ENCODE measurements at places on chromosomes 2 and 18.
A peak's percentile ranks its signal among the peaks of the same experiment; 100 is the strongest.

DNA sequence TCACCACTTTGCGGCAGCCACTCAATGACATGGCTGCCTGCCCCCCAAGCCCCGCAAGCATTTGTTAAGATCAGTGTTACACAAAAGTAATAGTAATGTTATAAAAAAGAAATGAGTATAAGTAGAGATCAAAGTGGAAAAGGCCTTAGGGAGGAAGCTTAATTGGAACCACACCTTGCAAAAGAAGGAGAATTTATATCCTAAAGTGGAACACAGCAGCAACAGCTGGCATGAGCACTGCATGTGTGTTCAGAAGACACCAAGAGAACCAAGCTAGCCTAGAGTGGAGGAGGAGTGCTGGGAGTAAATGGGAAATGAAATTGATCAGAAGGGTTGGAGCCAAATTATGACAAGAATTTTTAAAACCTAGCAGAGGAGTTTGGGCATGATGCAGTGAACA lies 73.1 kb upstream of the STK17B start:
- no peak for DNase-seq

GRCh38 chr2:27809761-27810241 lies 38.3 kb downstream of the MRPL33 start:
- DNase-seq = no peak

- DNase-seq = no peak
Observed at GRCh38 chr2:163348857-163349380, 386.9 kb downstream of the FIGN start.

DNA sequence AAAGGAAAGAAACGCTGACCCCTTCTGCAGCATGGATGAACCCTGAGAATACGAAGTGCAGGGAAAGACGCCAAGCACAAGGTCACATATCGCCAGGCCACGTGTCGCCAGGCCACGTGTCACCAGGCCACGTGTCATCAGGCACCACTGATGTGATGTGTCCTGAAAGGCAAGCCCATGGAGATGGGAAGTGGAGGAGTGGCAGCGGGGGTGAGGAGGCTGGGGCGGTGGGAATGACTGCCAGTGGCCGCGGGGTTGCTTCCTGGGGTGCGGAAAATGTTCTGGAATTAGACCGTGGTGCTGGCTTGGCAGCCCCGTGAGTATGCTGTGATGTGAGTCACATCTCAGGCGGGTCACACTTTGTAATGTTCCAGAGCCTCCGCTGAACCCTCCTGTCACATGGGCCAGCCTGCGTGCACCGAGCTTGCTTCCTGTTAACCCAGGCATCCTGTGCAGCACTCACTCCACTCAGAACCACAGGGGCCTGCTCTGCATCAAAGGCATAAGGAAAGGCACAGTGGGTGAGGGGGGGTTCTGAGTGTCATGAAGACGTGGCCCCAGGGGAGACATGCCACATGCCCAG lies 39.0 kb downstream of the SLC66A2 start:
- DNase-seq = no peak

- DNase-seq = no peak
Observed at GRCh38 chr2:234426616-234427015, 70.3 kb downstream of the ARL4C start.

DNA sequence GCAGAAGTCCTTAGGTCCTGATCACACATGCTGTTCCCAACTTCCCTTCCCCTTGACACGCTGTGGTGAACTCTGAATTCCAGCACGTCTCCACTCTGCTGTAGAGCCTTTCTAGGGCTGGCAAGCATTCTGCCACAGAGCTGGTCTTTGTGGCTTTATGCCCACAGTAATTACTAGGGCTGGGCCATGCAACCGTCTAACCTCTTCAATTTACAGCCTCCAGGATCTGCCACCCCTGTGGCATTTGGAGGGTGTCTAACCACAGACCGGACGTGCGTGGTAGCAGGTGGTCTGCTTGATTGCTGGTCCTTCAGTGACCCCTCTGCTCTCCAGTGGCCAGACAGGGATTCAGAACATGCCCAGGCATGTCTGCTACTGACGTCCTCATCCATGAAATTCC lies 43.1 kb upstream of the TGFA start:
- peak; percentile 62 for DNase-seq

- DNase-seq = no peak
Observed at GRCh38 chr18:53567929-53568574, 656.4 kb downstream of the MBD2 start.

- no peak for DNase-seq
Observed at GRCh38 chr18:31116853-31117595, 14.8 kb upstream of the DSC2 start.
